ENCODE measurements at places on chromosomes 12 and 14.

DNA sequence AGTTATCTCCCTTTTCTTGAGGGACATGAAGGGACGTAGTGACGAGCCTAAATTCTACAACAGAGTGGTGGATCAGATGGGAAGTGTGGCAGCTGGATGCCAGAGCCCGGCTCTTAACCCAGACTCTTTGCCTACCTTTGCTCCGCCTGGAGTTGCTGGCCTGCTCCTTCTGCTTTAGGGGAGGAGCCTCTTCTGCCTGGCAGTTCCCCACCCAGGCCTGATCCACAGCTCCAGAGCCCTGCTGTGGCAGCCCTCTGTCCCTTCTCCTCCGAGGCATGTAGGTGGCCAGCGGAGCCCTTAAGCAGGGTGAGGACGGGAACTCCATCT, 2.3 kb upstream of the PRPH start:
- no peak for DNase-seq

GRCh38 chr14:106792543-106792942, 1266.2 kb downstream of the TMEM121 start:
- no peak for DNase-seq

DNA sequence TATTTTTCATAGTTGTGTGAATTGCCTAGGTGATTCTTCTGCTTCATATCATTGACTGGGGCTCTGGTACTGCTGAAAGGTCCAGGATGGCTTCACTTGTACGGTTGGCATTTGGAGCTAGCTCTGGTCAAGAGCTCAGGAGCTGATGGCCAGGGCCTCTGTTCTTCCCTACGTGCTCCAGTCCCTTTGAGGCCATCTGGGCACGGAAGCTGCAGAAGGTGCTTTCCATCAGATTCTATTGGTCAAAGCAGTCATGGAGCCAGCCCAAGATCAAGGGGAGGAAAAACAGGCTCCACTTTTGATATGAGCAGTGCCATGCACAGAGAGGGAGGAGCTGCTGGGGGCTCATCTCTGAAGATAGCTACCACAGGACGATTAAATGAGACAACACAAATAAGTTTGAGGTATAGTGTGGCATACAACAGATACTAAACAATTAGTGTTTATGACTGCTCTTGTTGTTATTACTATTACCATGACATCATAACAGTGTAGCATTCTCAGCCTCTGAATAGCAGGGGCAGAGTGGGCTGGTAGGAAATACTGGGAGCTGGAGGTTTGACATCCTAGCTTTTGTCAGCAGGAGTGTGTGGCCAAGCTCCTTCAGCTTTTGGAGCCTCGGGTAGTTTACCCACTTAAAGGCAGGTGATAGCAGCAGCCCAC, 10.4 kb downstream of the KRT83 start:
- DNase-seq: no peak

- DNase-seq: no peak
These were observed 16.9 kb upstream of the AICDA start for GRCh38 chr12:8629486-8630033.

GRCh38 chr14:99564926-99565259, 39.1 kb downstream of the CCDC85C start:
- DNase-seq: no peak

DNA sequence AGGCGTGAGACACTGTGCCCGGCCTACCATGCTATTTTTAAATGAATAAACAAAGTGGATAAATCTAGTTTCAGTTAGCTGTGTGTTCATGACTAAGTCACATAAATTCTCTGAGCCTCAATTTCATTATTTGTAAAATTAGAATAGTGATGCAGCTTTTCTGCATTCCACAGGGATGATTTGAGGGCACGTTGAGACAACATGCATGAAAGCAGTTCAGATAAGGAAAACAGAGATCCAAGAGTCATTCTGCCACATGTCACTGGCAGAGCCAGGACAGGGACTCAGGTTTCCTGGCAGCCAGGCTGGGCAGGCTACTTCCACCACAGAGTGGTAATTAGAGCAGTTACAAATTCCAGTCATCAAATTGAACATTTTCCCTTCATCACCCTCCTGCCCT, 2.9 kb upstream of the PPP4R4 start:
- DNase-seq: no peak
